Stimulated activated CD4-positive, alpha-beta T cell treated with anti-CD3 and anti-CD28 coated beads, Interleukin-15, amount 100 ng/mL, for 24 hours (primary cell): ENCODE measurements at places on chromosomes 16 and 17.

DNA sequence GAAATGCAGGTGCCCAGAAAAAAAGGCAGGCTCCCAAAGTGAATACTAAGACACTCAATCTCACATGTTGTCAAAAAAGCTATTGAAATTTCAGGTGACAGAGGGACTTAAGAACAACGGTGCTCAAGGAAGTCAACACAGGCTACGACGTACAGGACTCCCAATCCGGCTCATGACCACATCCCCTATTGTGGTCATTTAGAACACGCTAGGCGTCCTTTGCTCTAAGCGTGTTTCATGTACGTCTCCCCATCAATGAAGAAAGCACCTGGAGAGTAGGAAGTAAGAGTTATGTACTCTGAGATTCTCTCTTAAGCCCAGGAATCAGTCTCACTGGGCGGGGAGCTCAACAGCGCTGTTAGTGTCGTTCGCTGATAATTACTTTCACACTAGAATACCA, 94.1 kb downstream of the MRM3 start:
- DNase-seq, result peak; percentile 8

GRCh38 chr17:48598736-48599135, 5.2 kb upstream of the HOXB5 start:
- no peak for DNase-seq

DNA sequence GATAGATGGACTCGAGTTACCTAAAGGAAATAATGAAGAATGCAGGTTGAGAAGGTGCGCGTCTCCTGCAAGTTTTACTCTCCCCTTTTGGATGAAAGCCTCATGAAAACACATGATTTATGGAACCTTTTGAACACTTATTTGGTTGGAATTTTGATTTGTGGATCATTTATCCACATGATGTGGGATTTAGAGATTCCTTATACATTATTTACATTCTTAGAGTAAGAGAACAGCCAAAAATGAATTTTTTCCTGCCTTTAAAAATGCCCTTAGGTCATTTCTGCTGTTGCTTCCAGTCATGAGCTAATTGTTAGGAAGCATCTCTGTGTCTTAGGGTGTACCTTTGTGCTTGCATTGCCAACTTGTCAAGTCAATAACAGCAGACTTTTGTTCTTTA, 99.9 kb downstream of the RPTOR start:
- DNase-seq, result no peak

DNA sequence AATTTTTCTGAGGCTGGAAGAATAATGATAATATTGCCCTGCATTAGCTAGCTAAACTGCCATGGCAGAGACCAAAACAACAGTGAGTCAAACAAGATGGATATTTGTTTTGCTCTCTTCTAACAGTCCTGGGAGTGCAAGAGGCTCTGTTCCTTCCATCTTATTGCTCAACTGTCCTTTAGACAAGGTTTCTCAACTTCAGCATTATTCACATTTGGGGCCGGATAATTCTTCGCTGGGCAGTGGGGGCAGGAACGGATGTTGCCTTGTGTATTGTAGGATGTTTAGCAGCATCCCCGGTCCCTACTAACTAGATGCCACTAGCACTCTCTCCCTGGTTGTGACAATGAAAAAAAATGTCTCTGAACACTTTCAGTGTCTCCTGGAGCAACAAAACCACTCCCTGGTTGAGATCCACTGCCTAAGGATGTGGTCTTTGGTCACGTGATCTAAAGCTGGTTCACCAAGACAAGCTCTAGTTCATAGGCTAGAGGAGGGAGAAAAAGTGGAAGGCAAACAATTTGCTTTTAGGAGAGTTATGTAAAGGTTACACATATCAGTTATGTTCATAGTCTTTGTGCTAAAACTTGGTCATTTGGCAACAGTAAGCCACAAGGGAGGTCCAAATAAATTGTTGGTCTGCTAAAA, 144.4 kb downstream of the PCTP start:
- DNase-seq, result no peak

DNA sequence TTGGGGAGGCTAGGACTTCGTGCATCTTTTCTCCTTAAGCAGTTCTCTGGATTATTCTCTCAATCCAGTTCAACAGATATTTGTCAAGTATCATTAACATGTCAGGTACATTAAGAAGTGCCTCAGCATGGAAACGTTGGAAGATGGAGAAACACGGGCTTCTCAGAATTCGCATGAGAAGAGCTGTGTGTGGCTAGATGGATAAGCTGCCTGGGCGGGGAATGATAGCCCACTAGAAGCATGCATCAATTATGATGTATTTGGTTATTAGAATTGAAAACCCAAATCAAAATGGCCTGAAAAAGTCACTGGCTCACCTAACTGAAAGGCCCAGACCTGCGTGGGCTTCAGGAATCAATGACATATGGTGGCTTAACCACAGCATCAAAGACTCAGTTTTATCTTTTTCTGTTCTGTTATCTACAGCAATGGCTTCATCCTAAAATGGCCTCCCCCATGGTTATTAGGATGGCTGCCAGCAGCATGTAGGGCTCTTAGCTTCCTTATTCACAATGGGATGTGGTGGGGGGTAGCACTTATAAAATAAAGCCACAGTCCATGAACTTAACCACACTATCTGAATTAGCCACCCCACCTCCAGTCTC, 43.9 kb downstream of the MMD start:
- DNase-seq, result no peak

- DNase-seq, result no peak
Observed at GRCh38 chr16:9913604-9914326, 268.5 kb downstream of the GRIN2A start.

DNA sequence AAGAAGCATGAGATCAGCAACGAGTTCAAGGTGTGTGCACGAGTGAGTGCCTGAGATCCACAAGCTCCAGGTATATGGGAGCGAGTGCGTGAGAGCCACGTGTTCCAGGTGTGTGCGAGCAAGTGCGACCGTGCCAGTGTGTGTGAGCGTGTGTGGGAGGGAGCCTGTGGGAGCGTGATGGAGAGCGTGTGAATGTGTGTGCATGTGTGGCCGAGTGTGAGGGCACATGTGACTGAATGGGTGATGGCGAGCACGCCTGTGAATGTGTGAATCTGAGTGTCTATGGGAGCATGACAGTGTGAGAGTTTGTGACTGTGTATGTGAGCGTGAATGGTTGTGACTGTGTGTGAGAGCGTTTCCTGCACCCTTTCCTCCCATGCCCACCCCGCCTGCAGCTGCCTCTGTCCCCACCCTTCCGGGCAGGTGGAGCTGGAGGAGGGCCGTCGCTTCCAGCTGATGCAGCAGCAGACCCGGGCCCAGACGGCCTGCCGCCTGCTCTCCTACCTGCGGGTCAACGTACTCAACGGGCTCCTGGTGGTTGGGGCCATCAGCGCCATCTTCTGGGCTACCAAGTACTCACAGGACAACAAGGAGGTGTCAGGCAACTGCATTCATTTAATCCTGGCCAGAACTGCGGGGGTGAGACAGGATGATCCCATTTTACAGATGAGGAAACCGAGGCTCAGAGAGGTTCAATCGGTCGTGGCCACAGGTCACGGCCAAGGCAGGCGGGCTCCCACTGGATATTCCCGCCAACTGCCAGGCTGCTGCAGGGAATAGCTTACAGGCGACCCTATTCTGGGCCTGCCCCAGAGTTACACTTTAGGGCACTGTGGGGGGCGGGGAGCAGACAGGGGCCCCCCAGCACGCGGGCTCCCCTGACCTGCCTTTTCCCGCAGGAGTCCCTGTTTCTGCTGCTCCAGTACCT, 3.7 kb downstream of the TMC8 start:
- DNase-seq, result peak; percentile 83

DNA sequence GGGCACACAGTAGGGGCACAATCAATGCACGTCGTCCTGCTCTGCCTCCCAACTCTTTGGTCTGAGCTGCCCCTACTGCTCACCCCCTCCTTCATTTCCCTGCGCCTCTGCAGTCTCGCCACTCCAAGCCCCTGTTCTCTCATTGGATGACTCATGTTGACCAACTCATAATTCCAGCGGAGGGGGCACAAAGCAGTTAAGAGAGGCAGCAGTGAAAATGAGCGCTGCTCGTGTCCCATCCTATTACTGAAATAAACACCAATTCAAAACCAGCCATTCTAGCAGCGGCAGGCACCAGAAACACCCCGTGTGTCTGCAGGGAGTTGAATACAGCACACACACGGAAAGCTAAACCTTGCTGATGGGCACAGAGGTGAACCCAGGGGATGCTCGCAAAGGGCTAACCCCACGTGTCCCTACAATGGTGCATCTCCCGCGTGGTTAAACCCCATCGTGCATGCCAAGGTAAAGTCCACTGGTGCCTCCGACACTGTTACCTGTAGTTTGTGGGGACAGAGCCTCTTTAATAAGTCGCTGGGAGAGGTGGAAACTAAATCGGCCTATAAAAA, 310.4 kb downstream of the XYLT1 start:
- DNase-seq, result no peak

GRCh38 chr17:63931981-63932561, at the start of gene CD79B:
CD79B (minus strand) TSS chr17:63932331; CDS start chr17:63932261, 70 bp downstream.
- peak; percentile 67 for DNase-seq

GRCh38 chr17:8015957-8016631, 13.7 kb downstream of the GUCY2D start:
- peak; percentile 55 for DNase-seq

DNA sequence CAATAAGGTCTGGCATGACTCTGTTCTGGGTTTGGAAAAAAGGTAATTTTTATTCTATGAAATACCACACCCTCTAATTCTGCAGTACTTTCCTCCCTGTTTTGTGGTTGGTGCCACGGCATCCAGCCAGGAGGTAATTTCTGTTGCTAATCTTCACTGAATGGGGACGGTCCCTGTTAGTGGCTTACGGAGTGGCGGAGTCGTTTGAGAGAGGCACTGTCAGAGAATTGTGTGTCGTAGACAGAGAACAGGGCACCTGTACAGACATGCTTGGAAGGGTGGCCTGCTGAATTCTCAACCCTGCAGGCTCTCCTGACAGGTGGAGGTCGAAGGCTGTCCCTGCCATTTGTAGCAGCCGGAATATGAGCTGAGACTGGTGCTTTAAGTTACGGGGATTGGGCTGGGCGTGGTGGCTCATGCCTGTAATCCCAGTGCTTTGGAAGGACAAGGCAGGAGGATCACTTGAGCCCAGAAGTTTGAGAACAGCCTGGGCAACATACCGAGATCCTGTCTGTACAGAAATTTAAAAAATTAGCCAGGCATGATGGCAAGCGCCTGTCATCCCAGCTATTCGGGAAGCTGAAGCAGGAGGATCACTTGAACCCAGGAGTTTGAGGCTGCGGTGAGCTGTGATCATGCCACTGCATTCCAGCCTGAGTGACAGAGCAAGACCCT, 33.2 kb downstream of the EEF2K start:
- DNase-seq, result no peak

- no peak for DNase-seq
Observed at GRCh38 chr17:60750640-60751039, 73.0 kb downstream of the BCAS3 start.

- DNase-seq, result no peak
Observed at GRCh38 chr16:11300560-11300892, 19.4 kb upstream of the PRM1 start.

- no peak for DNase-seq
Observed at GRCh38 chr16:12942861-12943260, 41.5 kb downstream of the SHISA9 start.
